ENCODE measurements at places on chromosomes 7 and 10. TPM values are rescaled to one million over a fixed set of nuclear protein-coding genes. Genes with fewer than 3 reads are reported as not detected.

ZPBP gene
- total RNA-seq, result not detected

RBM20 gene
- 2.0 TPM for total RNA-seq

NHLRC2 gene
- 56.3 TPM for total RNA-seq

CYP26C1 gene
- total RNA-seq, result 0.07 TPM

POU6F2 gene
- total RNA-seq, result 0.27 TPM

MSMB gene
- total RNA-seq, result not detected

CHN2 gene
- 2.1 TPM for total RNA-seq

NUP42 gene
- 36.5 TPM for total RNA-seq

LIPK gene
- not detected for total RNA-seq

- no peak for DNase-seq
Observed at GRCh38 chr7:41010418-41010817, 692.5 kb downstream of the INHBA start.

DNA sequence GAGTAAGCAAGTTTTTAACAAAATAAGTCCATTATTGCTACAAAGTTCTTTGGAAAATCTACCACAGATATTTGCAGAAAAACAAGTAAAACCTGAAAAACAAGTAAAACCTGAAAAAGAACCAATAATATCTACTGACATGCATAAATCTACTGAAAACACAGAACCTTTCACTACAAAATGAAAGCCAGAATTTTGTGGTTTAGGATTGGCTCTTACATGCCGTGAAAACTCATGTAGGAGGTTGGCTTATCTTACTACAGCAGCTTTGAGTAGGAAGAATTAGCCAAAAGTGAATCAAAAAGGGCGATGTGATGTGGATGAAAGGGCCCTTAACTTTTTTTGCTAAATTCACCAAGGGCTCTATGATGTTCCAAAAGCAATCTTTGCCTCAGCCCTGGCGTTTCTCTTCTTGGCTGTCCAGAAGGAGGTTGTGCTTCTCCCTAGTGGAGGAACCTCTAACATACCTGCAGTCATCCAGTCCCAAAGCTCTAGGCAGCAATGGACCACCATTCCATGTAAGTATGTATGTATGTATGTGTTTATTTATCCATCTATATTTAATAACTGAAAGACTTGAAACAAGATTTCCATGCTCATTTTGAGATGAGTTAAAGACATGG, 93.5 kb upstream of the ZNF804B start:
- no peak for DNase-seq

DNA sequence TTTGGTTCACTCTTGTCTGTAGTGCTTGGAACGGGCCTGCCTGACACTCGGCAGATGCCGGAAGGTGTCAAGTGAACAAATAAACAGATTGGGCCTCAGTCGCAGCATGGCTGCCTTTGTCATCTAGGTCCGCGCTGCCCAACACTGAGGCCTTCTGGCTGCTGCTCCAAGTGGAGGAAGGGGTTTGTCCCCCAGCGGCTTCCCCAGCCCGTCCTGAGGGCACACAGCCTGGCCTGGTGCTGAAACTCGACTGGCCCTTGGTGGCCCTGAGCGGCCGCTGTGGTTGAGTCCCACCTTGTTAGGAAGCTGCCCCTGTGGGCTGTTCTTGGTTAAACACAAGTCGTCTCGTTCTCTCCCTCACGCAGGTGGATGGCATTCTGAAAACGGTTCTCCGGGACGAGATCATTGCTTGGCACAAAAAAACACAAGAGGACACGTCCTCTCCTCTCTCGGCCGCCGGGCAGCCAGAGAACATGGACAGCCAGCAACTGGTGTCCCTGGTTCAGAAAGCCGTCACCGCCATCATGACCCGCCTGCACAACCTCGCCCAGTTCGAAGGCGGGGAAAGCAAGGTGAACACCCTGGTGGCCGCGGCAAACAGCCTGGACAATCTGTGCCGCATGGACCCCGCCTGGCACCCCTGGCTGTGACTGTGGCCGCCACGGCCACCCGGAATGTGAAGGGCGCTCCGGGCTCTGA, 132.1 kb downstream of the SMURF1 start:
- no peak for DNase-seq

DNA sequence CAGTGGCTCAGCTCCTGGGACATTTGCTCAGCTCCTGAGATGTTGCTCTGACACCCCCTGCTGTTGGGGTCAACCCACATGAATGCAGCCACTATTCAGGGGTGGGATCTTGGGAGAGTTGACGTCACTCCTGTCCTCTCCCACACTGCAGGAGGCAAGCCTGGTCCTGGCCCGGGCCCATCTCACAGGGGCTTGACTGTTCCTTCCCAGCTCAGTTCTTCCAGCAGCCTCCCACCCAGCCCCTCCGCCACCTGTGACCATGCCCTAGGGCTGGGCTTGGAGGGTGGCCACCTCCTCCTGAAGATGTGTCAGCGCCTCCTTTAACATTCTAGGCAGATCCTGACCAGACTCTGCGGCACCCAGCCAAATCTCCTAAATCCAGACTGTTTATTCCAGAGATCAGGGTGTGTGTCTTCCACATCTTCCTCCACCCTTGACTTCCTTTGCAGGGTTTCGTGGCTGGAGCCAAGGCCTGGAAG, 19.1 kb upstream of the OPALIN start:
- no peak for DNase-seq

DNA sequence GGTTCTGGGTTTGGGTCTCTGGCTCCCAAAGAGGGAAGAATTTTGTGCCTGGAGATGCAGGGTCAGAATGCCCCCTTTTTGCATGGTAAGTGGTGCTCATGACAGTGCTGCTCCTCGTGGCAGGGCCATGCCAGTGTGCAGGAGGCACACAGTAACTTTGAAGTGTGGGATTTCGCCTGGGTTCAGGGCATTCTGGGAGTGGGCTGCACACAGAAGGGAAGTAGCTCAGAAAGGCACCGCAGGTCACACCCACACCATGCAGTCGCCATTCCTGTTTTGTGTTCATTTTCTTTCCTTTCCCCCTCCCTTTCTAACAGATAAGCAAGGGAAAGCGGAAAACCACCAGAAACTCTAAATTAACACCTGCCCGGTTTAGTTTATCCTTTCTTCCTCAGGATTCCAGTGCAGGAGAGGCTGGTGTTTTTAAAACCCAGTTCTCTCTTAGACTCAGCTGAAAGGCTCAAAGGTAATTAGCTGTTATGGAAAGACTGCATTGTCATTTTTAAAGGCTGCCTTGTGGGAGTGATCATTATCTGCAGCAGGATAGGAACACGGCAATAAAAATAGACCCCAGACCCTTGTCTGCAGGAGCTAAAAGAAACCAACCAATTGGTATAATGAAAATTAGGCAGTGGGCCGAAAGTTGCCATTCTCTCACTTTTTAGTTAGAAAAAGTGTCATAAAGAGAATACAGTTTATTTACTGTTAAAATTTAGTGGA, 50.2 kb downstream of the EEPD1 start:
- DNase-seq, result no peak

DNA sequence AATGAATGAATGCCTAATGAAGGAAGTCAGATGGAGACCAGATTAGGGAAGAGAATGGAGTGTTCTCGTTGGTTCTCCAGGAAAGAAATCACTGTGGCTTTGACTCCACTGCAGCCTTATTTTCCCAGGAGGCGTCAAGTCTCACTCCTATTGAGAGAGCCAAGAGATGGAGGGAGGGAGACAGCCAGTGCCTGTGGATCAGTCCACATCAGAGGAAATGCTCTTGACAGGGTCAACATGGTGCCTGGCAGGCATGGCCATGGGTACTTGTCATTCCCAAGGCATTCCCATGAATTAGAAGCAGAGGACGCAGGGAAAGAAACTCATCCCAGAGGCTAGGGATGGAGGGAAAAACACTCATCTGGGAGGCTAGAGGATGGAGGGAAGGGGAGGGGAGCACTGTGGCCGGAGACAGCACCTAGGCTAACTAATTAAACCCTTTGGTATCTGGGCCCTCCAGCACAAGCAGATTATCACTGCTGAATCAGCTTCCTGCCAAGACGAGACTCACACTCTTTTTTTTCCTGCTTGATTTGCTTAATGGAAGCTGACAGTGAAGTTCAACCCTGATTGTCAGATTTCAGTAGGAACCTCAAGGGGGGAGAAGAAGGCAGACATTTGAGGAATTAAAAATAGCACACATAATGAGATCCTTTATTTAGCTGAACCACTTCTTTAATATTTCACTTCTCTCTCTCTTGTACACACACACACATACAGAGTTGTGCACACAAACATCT, 1233.2 kb upstream of the AUTS2 start:
- no peak for DNase-seq

- no peak for DNase-seq
Observed at GRCh38 chr7:92680442-92680841, 90.3 kb upstream of the FAM133B start.

DNA sequence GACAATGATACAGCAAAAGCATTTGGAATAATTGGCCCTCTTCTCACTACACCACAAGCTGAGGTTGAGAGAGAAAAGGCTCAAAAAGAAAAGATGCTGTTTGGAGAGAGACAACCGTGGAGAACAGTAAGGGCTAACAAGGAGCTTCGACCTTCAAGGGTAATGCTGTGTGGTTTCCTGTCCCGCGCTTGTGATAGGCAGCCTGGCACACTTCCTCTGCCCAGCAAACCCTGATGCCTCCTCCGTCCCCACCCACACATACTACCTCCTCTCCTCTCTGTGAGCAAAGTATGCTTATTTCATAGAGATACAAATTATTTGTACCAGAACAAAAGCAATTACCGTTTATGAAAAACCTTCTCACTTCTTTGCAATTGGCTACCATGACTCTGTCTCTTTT, 755.4 kb downstream of the KCNMA1 start:
- no peak for DNase-seq

- no peak for DNase-seq
Observed at GRCh38 chr7:30170476-30171205, 35.9 kb downstream of the MTURN start.

DNA sequence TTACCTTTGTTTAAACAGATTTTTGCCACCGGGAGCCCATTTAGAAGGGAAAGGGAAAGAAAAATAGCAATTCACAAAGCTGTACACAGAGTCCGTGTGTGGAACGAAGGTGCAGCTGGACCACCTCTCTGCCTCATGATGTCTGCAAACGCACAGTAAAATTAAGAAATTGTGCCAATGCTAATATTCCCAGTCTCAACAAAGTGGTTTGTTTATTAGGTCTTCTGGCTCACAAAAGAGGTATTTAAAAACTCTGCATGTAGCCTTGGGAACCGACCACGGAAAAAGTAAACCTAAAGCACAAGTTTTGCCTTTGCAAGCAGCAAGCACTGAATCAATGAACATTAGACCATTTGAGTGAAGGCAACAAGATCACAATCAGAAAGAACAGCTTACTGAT, 57.7 kb downstream of the CREB3L2 start:
- no peak for DNase-seq

DNA sequence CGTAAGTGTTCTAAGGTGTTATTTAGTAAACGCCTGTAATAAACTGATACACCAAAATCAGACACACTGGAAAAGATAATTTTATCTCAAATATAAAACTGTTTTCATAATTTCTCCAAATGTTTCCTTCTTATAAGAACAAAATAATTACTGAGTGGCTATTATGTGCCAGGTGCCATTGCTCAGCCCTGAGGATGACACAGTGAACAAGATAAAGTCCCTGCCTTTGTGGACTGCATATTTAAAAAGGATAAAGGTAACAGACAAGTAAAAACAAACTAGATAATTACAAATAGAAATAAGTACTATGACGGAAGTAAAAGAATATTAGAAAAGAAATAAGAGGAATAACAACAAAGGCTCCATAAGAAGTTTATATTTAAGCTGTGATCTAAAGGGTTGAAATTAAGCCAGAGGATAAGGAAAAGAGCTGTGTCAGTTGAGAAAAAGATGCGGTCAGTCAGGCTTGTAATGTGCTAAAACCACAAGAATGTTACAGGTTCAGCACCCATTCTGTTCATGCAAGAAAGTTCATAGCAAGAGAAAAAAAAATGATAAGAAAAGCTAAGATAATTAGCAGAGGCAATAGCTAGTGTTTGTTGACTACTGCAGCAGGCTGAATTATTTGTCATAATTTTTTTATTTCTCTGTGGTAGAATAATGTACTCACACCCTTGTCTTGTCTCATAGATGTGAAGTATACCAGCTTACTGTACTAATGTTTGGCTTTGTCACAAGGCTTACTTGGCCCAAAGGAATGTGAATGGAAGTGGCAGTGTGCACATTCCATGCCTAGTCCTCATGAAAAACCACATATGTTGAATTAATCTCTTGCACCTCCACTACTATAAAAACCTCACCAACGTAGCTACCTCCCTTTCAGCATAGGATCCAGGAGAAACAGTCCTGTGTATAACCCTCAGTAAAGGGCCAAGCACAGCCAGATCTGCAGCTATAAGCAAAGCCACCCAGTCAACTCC, 75.1 kb downstream of the CRPPA start:
- peak; percentile 44 for DNase-seq

Data from HCT116 (cell line).